ENCODE measurements at places on chromosomes 4 and X.

- no peak for DNase-seq
Observed at GRCh38 chr4:152729466-152729865, 49.7 kb upstream of the TMEM154 start.

- DNase-seq, result no peak
Observed at GRCh38 chr4:5118994-5119835, 67.9 kb downstream of the STK32B start.

DNA sequence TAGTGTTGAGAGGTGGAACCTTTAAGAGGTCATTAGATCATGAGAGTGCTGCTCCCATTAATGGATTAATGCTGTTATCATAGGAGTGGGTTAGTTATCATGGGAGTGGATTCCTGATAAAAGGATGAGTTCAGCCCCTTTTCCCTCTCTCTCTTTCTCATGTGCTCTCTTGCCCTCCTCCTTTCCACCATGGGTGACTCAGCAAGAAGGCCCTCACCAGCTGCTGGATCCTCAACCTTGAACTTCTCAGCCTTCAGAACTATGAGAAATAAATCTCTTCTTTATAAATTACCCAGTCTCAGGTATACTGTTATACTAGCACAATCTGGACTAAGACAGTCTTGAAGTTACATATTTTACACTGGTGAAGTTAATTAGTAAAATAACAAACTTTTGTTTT is 10.0 kb upstream of the CDKL5 start:
- DNase-seq, result no peak

DNA sequence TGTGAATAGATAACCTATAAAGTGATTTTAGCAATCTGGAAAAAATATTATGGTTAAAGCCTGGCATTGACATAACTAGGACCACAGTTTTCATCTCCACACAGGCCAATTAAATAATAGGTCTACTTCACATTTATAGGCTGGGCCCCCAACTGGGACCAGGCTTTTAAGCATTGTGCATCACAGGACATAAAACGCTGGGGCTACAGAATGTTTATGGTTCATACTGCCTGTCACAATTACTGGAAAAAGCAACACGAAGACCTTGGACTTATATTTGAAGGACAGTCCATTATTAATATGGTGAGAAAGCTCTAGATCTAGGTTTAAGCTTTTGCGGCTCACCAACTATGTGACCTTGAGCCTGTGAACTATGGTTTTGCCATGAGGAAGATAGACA is 94.2 kb downstream of the MFAP3L start:
- DNase-seq, result no peak

GRCh38 chr4:143294710-143295275 is 41.9 kb upstream of the GAB1 start:
- DNase-seq, result no peak

- DNase-seq, result no peak
Observed at GRCh38 chrX:119537487-119537886, 27.7 kb downstream of the STEEP1 start.

DNA sequence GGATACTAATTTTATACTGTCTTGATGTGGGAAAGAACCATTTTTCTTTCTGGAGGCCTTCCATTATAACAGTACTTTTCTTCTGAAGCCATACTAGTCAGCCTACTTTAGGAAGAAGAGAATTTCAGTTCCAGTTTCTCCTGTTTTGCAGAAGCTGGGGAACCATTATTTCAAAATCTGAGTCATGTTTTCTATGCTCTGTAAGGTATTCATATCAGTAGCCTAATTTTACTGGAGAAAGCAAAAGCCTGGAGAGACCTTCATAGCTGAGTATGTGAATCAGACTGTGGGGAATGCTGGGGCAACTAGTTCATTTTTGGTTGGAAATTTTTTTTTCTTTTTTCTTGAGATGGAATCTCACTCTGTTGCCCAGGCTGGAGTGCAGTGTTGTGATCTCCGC is 22.4 kb downstream of the AFF1 start:
- no peak for DNase-seq

- DNase-seq, result no peak
Observed at GRCh38 chr4:140635606-140636005, 66.8 kb upstream of the UCP1 start.

DNA sequence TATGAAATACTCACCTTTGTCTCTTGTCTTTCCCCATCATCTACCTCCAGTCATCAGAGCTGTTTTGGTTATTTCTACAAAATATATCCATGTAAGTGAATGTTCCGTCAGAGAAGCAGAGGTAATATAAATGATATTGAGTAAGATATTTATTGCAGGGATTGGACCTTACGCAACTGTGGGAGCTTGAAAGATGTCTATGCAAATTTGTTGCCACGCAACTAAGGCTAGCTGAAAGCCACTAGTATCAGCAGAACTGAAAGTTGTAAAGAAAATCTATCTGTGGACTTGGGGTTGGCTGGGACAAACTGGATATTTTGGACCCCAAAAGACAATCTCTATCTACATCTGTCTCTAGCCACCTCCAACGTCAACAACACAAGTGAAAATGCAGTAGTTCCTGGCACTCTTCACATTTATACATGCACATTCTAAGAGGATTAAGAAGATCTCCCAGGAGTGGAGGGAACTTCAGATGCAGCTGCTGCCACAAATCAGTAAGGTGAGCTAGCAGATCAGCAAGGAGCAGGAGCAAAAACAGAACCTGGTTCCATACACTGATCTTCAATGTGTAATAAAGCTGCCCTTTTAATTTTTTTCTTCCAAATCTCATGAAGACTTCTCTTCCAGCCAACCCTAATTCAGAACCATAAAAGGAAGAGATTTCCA is 8.5 kb upstream of the CCSER1 start:
- DNase-seq, result no peak

DNA sequence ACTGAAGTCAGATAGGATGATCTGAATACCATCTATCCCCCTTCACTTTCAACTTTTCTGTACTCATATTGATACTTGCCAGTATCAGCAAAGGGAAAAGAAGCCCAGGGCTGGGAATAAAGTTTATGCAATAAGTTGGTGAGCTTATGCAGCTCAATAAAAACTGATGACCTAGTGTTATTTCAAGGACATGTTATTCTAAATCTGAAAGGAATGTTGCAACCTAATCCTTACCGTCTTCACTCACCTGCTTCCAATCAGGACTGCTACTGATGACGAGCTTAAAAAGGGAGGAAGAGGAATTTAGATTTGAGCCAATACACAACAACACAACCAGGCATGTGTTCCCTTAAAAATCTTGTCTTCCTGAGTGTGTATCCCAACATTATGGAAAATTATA is 419.9 kb downstream of the SPRY1 start:
- DNase-seq, result no peak

DNA sequence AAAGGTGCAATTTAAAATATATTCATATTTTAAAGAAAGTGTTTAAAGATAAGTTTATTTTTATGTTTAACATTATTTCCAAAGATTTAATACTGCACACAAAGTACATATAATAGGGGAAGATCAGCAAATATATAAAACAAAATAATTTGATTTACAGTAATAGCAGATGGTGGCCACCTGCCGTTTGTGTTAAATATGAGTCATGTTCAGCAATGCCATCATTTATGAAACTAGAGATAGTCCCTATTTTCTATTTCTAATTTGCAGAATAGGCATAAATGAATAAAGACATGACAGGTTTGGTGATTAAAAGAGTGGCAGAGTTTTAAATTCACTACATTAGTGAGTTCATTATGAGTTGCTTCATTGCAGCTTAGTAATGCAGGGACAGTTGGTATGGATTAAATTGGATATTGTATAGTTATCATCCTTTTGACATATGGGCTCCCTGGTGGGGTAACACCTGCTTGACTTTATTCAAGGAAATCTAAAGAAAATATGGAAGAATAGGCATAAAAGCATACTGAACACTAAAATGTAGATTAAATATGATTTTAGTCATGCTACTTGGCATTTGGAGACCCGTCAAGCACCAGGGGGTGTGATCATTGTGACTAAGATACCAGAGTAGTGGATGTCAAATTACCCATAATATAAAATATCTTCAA is 78.8 kb upstream of the BANK1 start:
- no peak for DNase-seq

DNA sequence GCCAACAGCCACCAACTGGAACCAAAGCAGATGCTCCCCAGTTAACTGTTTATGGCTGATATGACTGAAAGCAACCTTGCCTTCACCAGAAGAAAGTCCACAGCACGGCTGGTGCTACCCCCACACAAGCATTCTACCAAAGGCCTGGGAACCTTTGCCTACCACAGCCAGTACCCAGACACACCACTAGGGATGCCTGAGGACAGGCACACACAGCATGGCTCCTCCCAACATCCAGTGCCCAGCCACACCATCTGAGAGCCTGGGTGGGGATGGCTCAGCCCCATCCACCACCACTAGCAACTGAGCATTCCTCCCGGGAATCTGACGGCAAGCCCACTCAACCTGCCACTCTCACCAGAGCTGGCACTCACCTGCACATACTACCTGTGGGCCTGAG is 178.6 kb downstream of the SLC7A11 start:
- no peak for DNase-seq

- DNase-seq, result no peak
Observed at GRCh38 chr4:134780244-134780643, 578.7 kb upstream of the PABPC4L start.

GRCh38 chr4:10760086-10760485 is 75.5 kb upstream of the CLNK start:
- no peak for DNase-seq

DNA sequence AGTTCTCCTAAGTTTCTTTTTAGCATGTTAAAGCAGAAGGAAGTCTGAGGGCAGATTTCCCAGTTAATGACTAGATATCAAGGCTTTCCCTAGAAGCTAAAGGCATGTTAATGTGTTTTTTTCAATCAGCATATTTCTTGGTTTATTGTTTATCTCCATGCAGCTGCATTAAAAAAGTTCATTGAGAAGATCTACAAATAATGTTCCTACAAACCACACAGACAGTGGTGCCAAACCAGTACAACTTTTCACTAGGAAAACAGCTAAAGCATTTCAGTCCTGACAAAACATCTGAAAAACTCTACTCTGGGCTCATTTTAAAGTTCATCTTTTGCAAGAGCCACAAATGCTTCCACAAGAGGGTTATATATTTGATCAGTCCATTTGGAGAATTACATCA is 320.0 kb downstream of the ADGRL3 start:
- DNase-seq, result no peak

GRCh38 chr4:184430163-184430562 is 44.2 kb downstream of the IRF2 start:
- no peak for DNase-seq

- DNase-seq, result no peak
Observed at GRCh38 chr4:180500154-180500553, 1743.0 kb upstream of the TENM3 start.
